NCI-H226 (cell line): ENCODE measurements at places on chromosomes 1 and 21.
A peak's percentile ranks its signal among the peaks of the same experiment; 100 is the strongest.

- DNase-seq: no peak
These were observed 57.4 kb upstream of the CITED4 start for GRCh38 chr1:40919475-40920011.

- no peak for DNase-seq
These were observed 31.4 kb upstream of the LMX1A start for GRCh38 chr1:165387961-165388360.

GRCh38 chr21:34865400-34866241 is 183.5 kb downstream of the RUNX1 start:
- DNase-seq: no peak

DNA sequence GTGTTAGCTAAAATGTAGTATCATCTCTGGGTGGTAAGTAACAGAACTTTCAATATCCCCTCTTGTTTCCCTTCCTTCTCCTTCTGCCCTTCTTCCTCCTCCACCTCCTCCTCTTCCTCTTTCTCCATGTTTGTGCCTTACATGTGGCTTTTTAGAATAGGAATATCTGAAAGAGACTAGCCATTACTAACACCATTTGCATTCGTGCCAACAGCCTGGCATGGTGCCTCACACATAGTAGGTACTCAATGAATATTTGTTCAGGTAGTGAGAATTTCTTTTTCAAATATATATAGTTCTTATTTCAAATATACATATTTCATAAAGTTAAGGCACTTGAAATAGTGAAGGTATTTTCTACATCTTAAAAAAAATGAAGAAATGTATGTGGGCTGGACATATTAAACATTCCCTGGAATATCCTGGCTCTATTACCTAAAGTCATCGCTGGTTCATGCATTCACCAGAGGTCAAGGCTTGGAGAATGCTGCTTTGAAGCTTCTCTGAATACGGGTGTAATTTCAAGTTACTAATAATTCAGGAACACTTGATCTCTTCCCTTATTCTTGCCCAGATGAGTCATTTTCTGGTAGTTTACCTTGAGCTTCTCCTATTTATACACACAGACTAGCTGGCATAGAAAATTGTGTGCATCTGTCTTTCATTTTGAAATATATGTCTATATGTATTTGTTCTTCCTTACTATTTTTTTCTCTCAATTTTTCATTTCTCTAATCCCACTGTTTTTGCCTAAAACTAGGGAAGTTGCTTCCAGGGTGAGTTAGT is 319.4 kb downstream of the TGFB2 start:
- peak; percentile 25 for DNase-seq

GRCh38 chr1:56286506-56286905 is 292.9 kb downstream of the PLPP3 start:
- DNase-seq: no peak

- DNase-seq: no peak
These were observed 4.0 kb upstream of the DMRTA2 start for GRCh38 chr1:50427086-50427817.

DNA sequence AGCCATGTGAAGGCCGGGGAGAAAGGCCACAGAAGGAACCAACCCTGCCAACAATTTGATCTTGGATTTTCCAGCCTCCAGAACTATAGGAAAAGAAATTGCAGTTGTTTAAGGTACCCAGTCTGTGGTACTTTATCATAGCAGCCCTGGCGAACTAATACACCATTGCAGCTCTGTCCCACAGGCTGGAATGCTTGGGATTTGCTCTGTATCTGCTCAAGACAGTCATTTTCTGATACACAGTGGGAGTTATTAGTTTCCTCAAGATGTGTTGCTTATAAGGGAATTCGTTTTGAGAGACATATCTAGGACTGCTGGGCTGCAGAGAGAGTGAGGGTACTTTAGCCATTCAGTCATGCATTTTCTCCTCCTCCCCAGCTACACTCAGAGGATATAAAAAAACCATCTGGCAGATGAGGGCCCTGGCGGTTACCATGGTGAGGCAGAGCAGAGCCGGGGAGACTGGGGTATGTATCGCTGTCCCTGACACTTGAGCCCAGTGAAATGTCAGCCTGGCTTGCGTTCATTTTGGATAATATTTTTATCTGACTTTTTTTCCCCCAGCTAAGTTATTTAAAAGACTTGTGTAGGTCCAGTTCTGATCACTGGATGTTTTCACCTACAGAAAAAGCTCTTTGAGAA is 104.6 kb downstream of the DIRAS3 start:
- no peak for DNase-seq

GRCh38 chr1:87333692-87334347 is 5.1 kb downstream of the LMO4 start:
- no peak for DNase-seq

DNA sequence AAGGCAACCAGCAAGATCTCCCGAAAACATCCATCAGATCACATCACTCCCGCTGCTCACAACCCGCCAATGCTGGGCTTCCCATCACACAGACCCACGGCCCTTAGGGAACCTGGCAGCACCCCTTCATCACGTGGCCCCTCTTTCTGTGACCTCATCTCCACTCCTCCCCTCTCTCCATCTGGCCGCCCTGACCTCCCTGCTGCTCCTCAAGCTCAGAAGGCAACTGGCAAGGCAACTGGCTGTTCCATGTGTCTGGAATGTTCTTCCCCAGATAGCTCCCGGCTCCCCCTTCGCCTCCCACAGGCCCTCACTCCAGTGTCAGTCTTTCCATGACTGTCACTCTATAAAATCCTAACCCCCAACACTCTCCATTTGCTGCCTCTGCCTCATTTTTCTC is 113.0 kb upstream of the ERG start:
- no peak for DNase-seq
